ENCODE measurements at places on chromosomes 12 and 14.

DNA sequence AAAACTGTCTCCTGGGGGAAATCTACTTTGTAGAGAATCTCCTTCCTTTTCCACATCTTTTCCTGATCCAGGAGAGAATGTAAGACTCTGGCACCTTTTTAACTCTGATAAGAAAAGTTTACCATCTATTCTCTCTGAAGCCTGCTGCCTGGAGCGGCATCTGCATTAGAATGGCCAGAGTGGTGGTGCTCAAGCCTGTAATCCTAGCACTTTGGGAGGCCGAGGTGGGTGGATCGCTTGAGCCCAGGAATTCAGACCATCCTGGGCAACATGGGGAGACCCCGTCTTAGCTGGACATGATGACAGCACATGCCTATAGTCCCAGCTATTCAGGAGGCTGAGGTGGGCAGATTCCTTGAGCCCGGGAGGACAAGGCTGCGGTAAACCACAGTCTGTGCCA is 1.4 kb upstream of the CHFR start:
- DNase-seq, result no peak

- no peak for DNase-seq
Observed at GRCh38 chr14:81400202-81400678, at the start of gene STON2. Gene STON2 (minus strand): TSS chr14:81400324. CDS start chr14:81398382, 1,942 bp downstream.

DNA sequence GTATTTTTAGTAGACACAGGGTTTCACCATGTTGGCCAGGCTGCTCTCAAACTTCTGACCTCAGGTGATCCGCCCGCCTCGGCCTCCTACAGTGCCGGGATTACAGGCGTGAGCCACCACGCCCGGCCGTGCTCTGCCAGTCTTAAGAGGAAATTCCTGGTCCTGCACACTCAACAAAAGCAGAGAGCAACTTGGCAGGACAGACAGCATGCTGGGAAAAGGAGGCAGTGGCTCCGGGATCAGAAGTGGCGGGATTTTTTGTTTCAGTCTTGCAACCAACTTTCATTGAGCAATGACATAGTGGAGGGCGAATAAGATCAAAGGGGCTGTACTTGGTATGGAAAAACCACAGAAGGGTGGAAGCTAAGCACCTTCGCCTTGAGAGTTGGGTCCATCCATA is 2.1 kb downstream of the CKAP4 start:
- no peak for DNase-seq

GRCh38 chr12:47340411-47341015 is 260.8 kb upstream of the AMIGO2 start:
- no peak for DNase-seq

DNA sequence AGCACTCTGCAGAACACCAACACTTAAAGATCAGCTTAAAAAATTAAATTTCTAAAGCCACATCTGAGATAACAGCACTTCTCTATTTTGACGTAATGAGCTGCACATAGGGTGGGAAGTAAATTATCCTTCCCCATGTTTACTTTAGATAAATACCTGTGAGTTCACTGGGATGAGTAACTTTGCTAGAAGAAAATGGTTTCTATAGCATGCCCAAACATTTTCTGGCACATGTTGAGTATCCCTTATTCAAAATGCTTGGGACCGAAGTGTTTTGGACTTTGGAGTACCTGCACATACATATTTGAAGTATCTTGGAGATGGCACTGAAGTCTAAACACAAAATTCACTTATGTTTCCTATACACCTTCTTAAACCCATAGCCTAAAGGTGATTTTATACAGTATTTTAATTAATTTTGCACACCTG is 6.6 kb downstream of the SLC38A2 start:
- no peak for DNase-seq

GRCh38 chr14:60133487-60133886 is 31.7 kb downstream of the DHRS7 start:
- no peak for DNase-seq

- DNase-seq, result no peak
Observed at GRCh38 chr12:71981149-71981548, 42.5 kb downstream of the TPH2 start.

- DNase-seq, result no peak
Observed at GRCh38 chr12:15729097-15729496, 60.1 kb downstream of the EPS8 start.

DNA sequence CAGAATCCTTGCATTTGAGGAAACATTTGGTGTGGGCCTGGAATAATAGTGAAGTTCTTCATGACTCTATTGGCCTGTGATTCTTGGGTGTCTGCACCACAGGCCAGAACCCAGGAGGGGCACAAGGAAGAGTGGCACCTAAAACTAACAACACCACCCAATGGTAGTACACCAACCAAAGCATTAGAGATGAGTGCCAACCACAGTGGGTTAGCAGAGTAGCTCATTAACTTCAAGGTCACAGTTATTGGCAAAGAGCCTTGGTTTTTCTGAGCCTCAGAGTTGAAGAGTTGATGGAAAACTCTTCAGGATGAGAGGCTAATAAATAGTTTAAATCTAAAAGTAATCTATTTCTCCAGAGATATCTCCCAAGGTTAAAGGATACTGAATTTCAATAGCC is 57.0 kb downstream of the HELB start:
- DNase-seq, result no peak

DNA sequence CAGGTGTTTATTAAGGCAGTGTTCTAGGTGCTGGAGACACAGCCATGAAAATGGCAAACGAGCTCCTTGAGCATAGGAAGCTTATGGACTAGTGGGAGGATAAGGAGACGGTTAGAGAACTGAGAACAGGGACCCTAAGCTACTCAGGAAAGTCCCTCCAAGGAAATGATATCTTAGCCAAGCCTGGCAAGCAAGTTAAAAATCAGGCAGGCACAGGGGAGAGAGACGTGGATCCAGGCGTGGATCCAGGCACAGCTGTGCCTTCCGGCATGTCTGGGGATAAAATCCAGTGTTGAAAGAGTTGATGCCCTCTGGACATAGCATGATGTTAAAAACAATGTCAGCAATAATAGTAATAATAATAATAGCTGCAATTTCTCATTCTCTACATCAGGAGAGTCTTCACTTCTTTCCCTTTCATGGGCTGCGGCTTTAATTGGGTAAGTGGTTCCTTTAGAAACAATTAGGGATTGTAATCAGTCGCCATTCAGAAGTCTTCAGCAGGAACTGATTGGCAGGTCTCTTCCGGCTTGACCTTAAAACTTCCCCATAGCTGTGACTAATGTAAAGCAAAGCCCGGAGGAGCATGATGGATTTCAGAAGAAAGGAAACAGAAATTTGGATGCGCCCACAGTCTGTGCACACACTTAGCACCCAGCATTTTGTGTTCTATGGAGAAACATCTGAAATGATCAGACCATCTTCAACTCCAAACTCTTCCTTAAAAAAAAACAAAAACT is 230.2 kb downstream of the SLC41A2 start:
- no peak for DNase-seq

GRCh38 chr12:92403210-92404175 is 257.8 kb upstream of the BTG1 start:
- DNase-seq, result no peak

- DNase-seq, result no peak
Observed at GRCh38 chr14:52312931-52313355, 1.2 kb upstream of the PTGER2 start.

DNA sequence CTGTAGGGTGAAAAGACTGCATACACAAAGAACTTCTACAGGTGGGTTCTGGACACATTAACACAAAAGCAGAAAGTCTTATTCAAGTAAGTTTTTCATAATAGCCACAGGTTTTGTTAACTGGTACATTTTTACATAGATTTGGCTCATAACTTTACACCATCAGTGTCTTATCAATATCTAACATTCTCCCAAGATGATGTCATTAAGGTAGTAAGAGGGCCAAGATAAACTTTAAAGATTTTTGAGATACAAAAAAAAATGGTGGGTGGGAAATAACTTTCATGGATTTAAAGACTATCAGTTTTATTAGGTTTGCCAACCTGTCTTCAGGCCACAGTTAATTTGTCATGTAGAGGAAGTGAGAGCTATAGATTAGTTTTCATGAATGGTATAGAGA is 1.7 kb downstream of the SUPT16H start:
- no peak for DNase-seq

- no peak for DNase-seq
Observed at GRCh38 chr12:93743999-93744689, 67.0 kb downstream of the CRADD start.

DNA sequence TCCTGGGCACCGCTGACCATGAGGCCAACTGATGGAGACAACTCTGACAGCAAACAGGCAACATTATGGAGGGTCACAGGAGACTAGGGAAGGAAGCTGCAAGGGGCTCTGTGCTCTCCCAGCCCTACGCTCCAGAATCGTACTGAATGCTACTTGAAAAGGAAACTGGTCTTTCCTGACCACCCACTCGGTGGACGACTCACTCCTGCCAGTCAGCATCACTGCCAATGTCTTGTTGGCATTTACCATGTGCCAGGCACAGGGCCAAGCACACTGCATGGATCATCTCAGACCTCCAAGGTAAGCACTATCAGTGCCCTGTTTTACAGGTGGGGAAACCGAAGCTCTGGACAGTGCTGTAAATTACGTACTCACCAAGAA is 38.0 kb downstream of the CCDC85C start:
- DNase-seq, result no peak

- DNase-seq, result no peak
Observed at GRCh38 chr14:93108105-93108504, 7.6 kb downstream of the ITPK1 start.

- DNase-seq, result no peak
Observed at GRCh38 chr14:99633141-99633540, 11.8 kb upstream of the HHIPL1 start.

- DNase-seq, result no peak
Observed at GRCh38 chr12:67526129-67526528, 122.4 kb upstream of the DYRK2 start.

- DNase-seq, result no peak
Observed at GRCh38 chr12:69241438-69242092, 2.2 kb downstream of the CPSF6 start.

- no peak for DNase-seq
Observed at GRCh38 chr14:99564256-99564925, 39.6 kb downstream of the CCDC85C start.

DNA sequence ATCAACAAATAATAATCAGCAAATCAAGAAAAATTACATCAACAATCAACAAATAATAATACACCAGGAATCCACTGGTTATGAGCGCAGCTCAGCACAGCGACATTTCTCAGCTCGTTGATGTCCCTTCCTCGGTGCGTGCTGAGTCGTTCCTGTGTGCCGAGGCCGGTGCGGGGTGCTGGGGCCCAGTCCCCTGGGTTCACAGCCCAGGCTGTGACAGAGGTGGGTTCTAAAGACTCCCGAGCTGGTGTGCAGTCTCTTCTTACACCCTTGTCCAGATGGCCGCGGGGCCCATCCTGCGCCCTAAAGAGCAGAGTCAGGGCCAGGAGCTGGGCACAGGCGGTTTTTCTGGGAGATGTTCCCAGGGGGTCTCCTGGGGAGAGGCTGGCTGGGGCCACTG is 26.9 kb upstream of the TRAF3 start:
- DNase-seq, result no peak
